Activated CD8-positive, alpha-beta memory T cell treated with anti-CD3 and anti-CD28 coated beads for 4 hours (primary cell): ENCODE measurements at places on chromosomes 6 and 20.

DNA sequence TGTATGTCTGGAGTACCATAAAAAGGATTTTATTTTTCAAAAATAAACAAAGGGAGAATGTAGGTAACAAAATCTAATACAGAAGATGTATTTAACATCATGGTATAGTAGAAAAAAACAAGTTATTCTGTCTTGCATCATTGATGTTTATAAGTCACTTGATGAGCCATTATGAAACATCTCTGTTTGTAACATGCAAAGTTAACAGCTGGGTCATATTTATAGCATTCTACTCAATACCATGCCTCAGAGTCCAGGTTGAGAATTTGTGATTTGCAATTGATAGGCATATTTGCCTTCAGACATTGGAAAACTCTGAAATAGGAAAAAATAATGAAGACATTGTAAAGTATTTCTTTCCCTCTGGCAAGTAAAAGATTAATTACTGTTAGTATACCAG, 52.3 kb upstream of the IL20RA start:
- no peak for DNase-seq

DNA sequence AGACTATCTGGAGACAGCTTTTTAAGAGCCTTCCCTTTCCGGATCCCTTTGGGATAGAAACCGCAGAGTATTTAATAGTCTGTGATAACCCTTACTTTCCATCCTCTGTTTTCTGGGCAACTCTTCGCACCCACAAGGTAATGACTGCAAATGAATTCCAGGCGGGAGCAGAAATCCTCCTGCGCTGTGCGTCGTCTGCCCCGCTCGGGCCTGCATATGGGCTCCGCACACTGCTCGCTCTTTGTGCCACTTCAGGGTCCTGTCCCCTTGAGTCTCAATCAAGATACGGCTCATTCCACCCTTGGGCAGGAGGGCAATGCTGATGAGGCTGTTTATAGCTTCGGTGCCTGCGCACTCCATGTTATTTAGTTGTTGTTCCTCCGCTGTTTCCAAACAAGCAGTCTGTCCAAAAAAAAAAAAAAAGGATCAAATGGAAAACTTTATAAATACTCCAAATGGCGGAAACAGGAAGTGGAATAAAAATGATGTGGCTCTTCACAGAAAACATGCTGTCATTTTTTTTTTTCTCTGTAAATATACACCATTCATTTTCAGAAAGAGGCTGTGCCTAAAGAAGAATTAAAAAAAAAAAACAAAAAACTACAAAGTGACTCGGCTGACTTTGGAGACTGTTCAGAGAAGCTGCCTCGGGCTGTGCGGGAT, 169.6 kb upstream of the GMDS start:
- no peak for DNase-seq

- DNase-seq, result no peak
These were observed 174.4 kb upstream of the RIN2 start for GRCh38 chr20:19583532-19584175.

GRCh38 chr6:16403831-16404230, 165.4 kb downstream of the GMPR start:
- no peak for DNase-seq

- DNase-seq, result peak; percentile 16
These were observed 81.5 kb downstream of the RTN4IP1 start for GRCh38 chr6:106547601-106548453.

GRCh38 chr20:60474385-60474910, 516.2 kb downstream of the CDH26 start:
- no peak for DNase-seq

DNA sequence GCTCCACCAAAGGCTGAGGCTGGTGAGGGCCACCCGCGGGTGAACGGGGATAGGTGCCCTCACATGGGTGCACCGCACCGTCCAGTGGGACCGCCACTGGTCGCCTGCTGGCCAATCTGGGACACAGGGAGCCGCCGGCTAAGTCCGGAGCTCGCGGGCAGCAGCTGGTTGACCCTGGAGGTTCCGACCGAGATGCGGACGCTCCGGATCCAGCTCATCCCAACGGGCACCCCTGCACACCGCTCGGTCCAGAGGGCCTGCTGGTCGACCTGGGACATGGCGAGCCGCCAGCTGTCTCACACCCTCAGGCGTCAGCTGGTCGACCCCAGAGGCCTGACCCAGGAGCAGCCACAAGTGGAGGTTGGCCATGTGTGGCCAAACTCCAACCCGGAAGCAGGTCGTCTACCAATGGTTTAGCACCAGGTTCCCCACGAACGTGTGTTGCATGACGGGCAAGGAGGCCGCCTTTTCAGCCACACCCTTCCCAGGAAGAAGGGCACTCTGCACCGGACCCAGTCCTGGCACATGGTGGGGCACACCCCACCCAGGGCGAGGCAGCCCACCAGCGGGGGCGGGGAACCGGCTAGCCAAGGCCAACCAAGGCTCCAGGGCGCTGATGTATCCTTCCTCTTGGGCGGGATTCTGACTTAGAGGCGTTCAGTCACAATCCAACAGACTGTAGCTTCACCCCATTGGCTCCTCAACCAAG, 746.0 kb upstream of the DEFB115 start:
- DNase-seq, result no peak

- no peak for DNase-seq
These were observed 82.7 kb downstream of the PTPRK start for GRCh38 chr6:128437685-128438084.

GRCh38 chr6:161338015-161338414, 64.2 kb upstream of the AGPAT4 start:
- DNase-seq, result no peak

DNA sequence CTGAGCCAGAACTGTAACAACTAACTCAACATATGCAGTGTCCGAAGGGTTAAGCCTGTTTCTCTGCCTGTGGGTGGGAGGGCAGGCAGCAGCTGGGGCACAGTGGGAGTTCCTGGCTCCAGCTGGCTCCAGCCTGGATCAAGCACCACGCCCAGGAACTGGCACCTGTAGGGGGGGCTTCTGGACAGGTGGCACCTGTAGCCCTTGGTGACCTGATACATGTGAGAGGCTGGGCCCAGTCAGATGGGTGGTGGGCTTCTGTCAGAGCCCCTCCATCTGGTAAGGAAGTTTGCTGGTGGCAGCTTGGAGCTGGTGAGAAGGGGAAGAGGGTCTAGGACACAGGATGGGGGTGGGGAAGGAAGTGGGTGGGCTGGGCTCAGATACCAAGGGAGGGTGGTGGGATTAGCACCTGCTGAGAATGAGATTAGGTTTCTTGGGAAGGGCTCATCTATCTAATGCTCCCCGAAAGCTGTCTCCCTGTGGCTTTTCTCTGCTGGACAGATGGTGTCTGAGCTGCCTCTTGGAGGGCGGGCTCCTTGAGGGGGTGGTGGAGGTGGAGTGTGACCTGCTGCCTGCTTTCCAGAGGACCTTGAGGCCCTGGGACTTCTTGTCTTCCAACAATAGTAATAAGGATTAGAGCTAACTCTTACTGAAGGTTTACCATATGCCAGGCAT, 28.5 kb downstream of the BCL2L1 start:
- no peak for DNase-seq

- no peak for DNase-seq
These were observed 9.9 kb downstream of the ADIG start for GRCh38 chr20:38590676-38591473.

GRCh38 chr6:139533171-139533570, 158.7 kb upstream of the CITED2 start:
- DNase-seq, result no peak

DNA sequence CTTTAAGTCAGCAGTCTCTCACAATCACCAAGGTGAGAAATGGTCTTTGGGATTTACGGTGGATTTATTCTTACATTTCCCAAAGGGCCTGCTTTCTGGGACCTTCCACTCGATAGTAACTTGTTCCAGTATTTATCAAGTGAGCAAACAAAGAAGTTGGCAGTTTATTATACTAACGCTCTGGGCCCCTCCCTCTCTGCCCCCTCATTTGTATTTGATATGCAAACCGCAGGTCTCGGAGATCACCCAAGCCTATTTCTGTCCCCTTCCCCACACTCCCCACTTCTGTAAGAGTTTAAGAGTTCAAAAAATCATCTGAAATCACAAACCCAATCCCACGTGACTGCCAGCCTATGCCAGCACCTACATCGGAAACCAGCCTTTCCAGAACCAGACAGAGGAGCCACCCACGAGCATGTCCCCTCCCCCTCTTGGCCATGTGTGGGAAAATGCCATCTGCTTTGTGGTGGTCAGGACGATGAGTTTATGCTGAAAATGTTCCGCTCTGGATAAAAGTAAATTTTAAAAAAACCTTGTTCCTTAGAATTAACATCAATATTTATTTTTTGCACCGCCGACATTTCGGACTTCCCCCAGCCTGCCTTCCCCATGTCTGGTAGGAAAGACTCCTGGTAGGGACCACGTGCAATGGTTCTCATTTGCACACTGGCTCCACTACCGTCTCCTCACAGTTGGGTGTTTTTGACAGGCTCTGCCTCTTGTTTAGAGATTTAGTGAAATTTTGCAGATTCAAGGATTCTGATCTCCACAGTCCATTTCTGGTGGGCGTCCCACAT, 281.0 kb downstream of the TFAP2C start:
- DNase-seq, result no peak

DNA sequence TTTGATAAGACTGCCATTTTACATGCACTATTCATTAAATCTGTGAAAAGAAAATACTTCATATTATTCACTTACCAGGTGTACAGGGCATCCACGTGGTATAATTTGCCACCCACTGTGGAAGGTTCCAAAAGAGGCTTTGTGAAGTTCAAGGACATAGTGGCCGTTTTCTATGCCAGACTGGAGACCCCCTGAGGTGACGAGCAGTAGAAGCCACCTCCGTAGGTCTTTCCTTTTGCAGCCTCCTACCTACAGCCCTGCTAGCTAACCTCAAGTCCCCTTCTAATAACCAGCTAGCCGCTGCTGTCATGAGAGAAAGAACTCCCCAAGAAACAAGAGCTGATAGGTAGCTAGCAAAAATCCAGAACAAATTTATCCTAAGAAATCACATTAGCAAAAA, 110.5 kb downstream of the ARHGAP18 start:
- no peak for DNase-seq

DNA sequence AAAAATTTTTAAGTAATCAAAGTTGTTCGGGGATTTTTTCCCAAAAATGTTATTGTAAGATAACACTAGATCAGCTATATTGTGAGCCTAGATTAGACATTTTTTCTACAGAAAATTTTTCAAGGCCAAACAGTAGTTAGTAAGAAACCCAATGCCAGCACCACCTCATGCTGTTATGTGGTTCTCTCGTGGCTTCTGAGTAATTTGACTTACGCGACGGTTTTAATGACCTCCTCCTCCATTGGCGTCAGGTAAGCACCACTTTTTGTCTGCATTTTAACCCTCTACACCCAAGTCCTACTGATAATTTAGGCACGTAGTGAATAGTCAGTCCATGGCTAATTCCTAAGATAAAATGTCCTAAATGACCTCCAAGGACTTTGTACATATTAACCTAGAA, 9.7 kb downstream of the RPS6KA2 start:
- DNase-seq, result no peak

- no peak for DNase-seq
These were observed 81.9 kb downstream of the ZMYND8 start for GRCh38 chr20:47274401-47275108.

GRCh38 chr6:1100269-1100668, 211.6 kb upstream of the FOXQ1 start:
- DNase-seq, result no peak

DNA sequence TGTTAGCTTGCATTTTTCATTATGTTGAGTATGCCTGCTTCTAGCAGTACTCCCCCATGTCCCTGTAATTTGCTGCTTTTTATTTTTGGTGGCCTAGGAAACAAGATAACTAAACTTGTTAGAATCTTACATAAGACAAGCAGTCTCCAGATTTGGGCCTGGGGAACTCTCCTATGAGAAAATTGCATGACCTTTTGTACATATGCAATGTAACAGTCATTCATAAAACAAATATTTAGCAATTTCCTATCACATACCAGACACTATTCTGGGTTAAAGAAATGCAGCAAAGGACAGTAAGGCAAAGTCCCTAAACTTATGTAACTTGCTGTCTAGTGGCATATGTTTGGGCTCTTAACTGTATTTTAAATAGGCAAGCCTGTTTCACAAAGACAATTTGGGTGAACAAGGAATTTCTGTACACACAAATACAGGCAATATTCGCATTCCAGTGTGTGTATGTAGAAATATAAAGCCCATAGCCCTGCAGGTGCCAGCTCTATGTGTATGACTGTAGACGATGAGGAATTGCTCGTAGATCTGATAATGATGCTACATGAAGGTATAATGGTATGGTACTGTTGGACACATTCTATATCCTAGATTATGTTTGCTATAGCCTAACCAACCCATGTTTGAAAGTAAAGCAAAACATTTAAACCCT, 305.2 kb upstream of the CITED2 start:
- DNase-seq, result no peak

DNA sequence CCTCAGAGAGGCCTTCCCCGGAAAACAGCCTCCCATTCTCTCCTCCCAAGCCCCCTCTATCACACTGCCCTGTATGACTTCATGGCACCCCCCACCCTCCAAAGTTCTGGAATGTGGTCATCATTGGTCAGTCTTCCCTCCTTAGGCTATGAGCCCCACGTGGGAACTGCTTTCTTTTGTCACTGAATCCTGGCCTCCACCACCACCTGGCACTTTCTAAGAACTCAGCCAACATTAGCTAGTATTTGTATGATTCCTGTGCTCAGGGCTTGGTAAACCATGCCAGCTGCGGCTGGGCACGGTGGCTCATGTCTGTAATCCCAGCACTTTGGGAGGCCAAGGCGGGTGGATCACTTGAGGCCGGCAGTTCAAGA, 8.4 kb upstream of the E2F1 start:
- no peak for DNase-seq

GRCh38 chr20:50848846-50849673, 54.2 kb downstream of the BCAS4 start:
- no peak for DNase-seq

GRCh38 chr6:55033016-55033546, 141.2 kb upstream of the HCRTR2 start:
- no peak for DNase-seq

DNA sequence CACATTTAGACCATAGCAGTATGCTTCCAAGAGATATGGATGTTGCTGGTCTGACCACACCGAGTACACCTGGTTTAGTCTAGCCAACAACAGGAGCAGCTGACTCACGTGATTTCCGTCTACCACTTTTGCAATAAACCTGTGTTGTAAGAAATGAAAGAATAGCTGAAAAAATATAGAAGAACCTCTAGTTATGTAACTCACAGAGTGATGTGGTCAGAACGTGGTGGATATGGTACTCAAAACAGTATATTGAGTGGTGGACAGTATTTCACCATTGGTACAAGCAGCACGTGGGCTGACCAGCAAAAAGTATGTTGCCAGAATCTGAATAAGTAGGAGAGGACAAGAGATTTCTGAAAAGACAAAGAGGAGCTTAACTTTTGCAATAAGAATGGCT, 226.9 kb downstream of the TBC1D7 start:
- DNase-seq, result no peak

DNA sequence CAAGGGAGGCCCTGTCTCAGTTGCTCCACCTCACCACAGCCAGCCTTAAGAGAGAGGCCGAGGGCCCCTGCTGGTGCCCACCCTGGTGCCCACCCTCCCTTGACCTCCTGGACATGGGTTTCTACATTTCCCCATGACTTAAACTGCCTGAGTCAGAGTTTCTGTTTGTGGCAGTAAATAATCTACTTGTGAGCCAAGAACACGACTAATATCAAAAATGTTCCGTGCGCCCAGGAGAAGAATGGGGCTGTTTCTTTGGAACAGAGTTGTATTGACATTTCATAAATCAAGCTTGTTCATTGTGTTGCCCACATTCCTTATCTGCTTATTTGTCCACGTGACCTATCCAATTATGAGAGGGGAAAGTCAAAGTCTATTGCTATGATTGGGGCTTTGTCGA, 143.5 kb downstream of the ANKRD60 start:
- DNase-seq, result no peak

- DNase-seq, result no peak
These were observed 61.7 kb downstream of the TMEM242 start for GRCh38 chr6:157261606-157262005.
